ENCODE measurements at places on chromosomes 7 and 10. TPM values are rescaled to one million over a fixed set of nuclear protein-coding genes. Genes with fewer than 3 reads are reported as not detected.
A peak's percentile ranks its signal among the peaks of the same experiment; 100 is the strongest.

- no peak overlapping the region for H3K4me3 ChIP-seq
- no peak for DNase-seq
- peaks cover 7% of the 10 kb centered on the region for H3K36me3 ChIP-seq
- peak overlapping the region; percentile 25 for H3K27ac ChIP-seq
These were observed 163.7 kb downstream of the SRPK2 start for GRCh38 chr7:105224884-105225651.

DNA sequence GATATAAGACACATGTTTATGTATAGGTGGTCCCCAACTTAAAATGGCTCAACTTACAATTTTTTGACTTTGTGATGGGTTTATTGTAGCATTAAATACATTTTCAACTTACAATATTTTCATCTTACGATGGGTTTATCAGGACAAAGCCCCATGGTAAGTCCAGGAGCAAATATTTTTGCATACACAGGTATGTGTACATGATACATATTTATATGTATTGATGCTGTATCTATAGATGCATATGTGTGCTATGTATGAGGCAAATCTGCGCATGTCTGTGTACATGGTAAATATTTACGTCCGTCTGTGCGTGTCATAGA lies 664 bp upstream of the UBE3C start:
- H3K4me1 ChIP-seq: peaks cover 35% of the 10 kb centered on the region
- peaks cover 18% of the 10 kb centered on the region for H3K36me3 ChIP-seq
- no peak for DNase-seq
- no peaks in the 10 kb centered on the region for H3K27me3 ChIP-seq
- peak overlapping the region; percentile 98 for H3K27ac ChIP-seq
- H3K4me3 ChIP-seq: peak overlapping the region; percentile 76

GRCh38 chr10:23432166-23432565 lies 6.7 kb upstream of the OTUD1 start:
- H3K27me3 ChIP-seq: peaks cover 8% of the 10 kb centered on the region
- no peaks in the 10 kb centered on the region for H3K4me1 ChIP-seq
- no peak overlapping the region for H3K4me3 ChIP-seq
- no peak for DNase-seq

- no peak overlapping the region for H3K4me3 ChIP-seq
- DNase-seq: no peak
- H3K27me3 ChIP-seq: no peaks in the 10 kb centered on the region
- no peak overlapping the region for H3K27ac ChIP-seq
- peaks cover 10% of the 10 kb centered on the region for H3K4me1 ChIP-seq
These were observed 26.3 kb downstream of the DNMBP start for GRCh38 chr10:99983280-99983988.

GRCh38 chr7:106610996-106611886 lies 49.7 kb downstream of the CCDC71L start:
- H3K4me1 ChIP-seq: no peaks in the 10 kb centered on the region
- H3K36me3 ChIP-seq: peaks cover 2% of the 10 kb centered on the region
- DNase-seq: no peak
- no peak overlapping the region for H3K4me3 ChIP-seq
- no peak overlapping the region for H3K27ac ChIP-seq

GRCh38 chr10:72370201-72370722 lies 15.5 kb upstream of the DNAJB12 start:
- H3K4me1 ChIP-seq: peaks cover 32% of the 10 kb centered on the region
- peak overlapping the region; percentile 27 for H3K4me3 ChIP-seq
- peak; percentile 67 for DNase-seq
- H3K27me3 ChIP-seq: no peaks in the 10 kb centered on the region

DNA sequence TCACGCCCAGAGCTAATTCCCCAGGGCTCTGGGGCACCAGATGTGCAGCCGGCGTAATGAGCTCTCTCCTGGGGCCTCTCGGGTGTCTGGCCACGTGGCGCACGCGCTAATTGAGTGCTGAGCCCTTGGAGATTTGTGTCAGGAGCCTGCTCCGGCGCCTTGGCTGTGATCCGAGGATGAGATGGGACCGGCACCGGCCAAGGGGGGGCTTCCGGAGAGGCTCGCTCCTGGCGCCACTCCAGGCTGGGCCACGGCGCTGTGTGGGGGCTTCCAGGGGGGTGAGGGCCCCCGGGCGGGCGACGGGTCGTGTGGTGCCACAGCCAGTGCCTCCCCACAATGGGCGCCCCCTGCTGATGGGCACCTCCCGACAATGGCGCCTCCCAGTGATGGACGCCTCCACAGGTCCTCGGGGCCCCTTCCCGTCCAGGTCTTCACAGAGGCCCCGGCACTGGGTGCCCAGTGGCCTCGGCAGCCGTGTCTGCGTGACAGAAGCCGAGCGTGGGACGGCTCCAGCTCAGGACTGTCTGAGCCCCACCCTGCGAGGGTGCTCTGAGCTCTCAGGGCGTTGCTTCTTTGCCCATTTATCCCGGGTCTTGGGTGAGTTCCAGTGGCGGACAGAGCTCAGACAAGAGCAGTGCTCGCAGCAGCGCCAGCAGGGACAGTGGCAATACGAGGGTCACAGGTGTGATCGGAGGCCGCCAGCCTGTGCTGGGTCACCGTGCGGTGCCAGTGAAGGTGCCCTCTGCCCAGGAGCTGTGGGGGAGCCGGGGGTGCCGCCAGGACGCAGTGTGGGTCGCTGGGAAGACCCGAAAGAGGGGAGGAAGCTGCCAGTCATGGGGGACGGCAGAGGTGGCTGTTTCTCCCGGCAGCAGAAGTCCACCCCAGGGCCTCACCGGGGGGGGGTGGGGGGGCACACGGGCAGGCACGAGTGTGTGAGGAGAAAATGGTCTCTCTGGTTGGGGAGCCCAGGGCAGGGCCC lies 8.2 kb upstream of the NKX6-2 start:
- no peak for DNase-seq
- H3K27ac ChIP-seq: no peak overlapping the region
- H3K27me3 ChIP-seq: peaks cover 4% of the 10 kb centered on the region
- no peaks in the 10 kb centered on the region for H3K4me1 ChIP-seq

DNA sequence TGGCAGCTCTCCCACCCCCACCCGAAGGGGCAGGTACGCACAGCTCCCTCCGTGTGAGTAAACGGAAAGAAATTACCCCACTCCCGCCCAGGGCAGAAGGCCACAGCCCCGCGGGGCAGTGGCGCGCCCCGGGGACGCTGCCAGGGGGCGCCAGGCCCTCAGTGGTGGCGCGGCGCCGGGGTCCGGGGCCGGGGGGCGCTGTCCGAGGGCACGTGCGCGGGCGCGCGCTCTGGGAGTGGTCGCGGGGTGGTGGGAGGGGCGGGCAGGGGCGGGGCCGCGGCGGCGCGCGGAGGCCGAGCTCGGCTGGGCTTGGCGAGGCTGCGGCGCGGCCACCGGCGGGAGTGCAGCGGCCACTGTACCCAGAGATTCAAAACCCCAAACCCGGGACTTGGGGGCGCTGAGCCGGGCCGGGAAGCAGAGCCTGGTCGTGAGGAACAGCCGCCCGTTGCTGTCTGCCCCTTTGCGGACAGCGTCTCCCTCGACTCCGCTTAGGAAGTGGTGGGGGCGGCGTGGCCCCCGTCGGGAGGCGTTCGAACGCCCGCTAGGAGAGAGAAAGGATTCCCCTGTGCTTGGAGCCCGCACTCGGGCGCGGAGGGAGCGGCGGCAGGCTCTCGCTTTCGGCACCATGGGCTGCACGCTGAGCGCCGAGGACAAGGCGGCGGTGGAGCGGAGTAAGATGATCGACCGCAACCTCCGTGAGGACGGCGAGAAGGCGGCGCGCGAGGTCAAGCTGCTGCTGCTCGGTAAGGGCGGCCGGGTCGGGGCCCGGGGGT lies at the start of gene GNAI1:
TSS of gene GNAI1 (plus strand) at position 296 of the 773 bp plus-strand sequence. CDS start at position 626, 330 bp downstream.
- peaks cover 39% of the 10 kb centered on the region for H3K27me3 ChIP-seq
- no peak for DNase-seq
- peaks cover 4% of the 10 kb centered on the region for H3K36me3 ChIP-seq
- peak within 1 kb of the TSS; percentile 47 for H3K27ac ChIP-seq

GRCh38 chr10:114374053-114374791 lies 30.1 kb downstream of the AFAP1L2 start:
- peaks cover 7% of the 10 kb centered on the region for H3K4me1 ChIP-seq
- peaks cover 22% of the 10 kb centered on the region for H3K27me3 ChIP-seq
- no peak for DNase-seq
- no peaks in the 10 kb centered on the region for H3K36me3 ChIP-seq

- H3K36me3 ChIP-seq: no peaks in the 10 kb centered on the region
- peak overlapping the region; percentile 23 for H3K4me3 ChIP-seq
- peak overlapping the region; percentile 45 for H3K27ac ChIP-seq
- DNase-seq: no peak
These were observed 10.9 kb downstream of the NPFFR1 start for GRCh38 chr10:70272925-70273316.

DNA sequence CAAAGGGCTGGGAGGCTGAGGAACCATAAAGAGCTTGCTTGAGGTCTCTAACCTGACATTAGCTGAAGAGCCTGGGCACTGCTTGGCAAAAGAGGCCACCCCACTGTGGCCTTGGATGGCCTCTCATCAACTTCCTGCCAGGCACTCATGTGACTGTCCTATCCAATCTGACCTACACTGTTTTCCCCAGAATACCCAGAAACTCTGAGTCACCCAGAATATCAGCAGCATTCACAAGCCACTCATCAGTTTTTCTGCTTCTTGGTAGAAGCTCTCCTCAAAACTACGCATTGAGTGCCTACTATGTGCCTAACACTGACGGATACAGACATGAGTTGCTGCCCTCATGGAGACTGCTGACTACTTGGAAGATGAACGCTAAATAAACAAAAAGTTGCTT lies 4.1 kb upstream of the NT5C2 start:
- H3K4me3 ChIP-seq: no peak overlapping the region
- no peak overlapping the region for H3K27ac ChIP-seq
- H3K4me1 ChIP-seq: peaks cover 22% of the 10 kb centered on the region
- DNase-seq: peak; percentile 45
- no peaks in the 10 kb centered on the region for H3K27me3 ChIP-seq

DNA sequence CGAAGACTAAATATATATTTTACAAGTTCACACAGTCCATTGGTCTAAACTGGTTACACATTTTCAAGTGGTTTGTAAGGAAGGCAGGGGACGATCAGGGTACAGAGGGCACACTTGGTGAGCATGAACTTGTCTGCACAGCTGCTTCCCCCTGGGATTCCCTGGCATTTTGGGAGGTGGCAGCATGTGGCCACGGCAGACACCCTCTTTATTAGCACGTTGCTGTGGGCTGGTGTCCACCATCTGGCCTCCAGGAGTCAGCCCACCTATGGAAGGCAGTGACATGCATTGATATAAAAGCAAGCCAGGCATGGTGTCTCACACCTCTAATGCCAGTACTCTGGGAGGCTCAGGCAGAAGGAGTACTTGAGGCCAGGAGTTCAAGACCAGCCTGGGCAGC lies 350.2 kb downstream of the TYW1 start:
- H3K36me3 ChIP-seq: peaks cover 29% of the 10 kb centered on the region
- no peak for DNase-seq
- H3K27ac ChIP-seq: no peak overlapping the region
- H3K4me1 ChIP-seq: no peaks in the 10 kb centered on the region
- H3K4me3 ChIP-seq: no peak overlapping the region
- no peaks in the 10 kb centered on the region for H3K27me3 ChIP-seq

DNA sequence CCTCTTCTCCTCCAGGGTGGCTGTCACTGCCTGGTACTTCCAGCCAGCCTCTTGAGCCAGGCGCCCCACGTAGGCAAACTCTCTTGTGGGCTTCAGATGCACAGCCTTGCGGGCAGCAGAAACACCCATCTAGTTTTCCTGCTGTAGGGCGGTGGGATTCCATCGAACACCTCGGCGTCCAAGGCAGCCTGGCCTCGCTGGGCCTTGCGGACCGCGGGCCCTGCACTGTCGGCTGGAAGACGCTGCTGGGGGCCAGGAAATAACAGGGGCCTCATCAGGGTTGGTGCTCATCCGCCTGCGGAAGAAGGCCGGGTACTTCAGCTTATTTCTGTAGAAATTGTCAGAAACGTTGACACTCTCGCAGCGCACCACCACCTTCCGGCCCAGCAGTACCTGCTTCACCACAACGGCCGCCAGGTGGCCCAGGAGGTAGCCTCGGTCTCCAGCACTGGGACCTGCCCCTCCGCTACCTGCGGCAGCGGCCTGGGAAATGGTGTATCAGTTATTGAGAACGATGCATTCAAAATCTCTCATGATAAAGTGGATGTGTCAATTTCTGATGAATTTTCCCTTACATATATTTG lies 61.1 kb downstream of the WDFY4 start:
- no peak overlapping the region for H3K27ac ChIP-seq
- no peak overlapping the region for H3K4me3 ChIP-seq
- peak; percentile 18 for DNase-seq

GRCh38 chr7:24913801-24914464 lies 66.0 kb downstream of the OSBPL3 start:
- DNase-seq: no peak
- H3K27me3 ChIP-seq: no peaks in the 10 kb centered on the region
- peak overlapping the region; percentile 99 for H3K27ac ChIP-seq
- peaks cover 87% of the 10 kb centered on the region for H3K4me1 ChIP-seq
- peaks cover 58% of the 10 kb centered on the region for H3K36me3 ChIP-seq
- H3K4me3 ChIP-seq: no peak overlapping the region

- H3K27me3 ChIP-seq: peaks cover 9% of the 10 kb centered on the region
- DNase-seq: no peak
- no peak overlapping the region for H3K27ac ChIP-seq
- no peaks in the 10 kb centered on the region for H3K4me1 ChIP-seq
These were observed 109.6 kb downstream of the MYL10 start for GRCh38 chr7:101519324-101520023.

DNA sequence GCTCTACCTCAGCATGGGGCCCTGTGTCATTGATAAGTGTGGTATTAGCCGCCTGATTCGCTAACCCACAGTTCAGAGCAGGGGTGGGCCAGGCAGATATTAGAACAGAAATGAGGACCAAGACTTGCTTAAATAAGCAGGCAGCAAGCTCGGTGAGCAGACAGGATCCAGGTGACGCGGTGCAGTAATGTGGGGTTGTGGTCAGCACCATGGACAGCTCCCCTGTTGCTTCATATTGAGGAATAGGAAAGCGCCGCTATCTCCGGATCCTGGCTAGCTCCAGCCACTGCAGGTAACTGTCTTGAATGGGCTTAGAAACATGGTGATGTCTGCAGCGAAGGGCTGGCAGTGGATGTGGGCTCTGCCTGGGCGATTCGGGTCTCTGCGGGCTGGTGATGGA lies 51.3 kb upstream of the GPR26 start:
- H3K4me3 ChIP-seq: no peak overlapping the region
- H3K4me1 ChIP-seq: no peaks in the 10 kb centered on the region
- H3K27me3 ChIP-seq: no peaks in the 10 kb centered on the region

DNA sequence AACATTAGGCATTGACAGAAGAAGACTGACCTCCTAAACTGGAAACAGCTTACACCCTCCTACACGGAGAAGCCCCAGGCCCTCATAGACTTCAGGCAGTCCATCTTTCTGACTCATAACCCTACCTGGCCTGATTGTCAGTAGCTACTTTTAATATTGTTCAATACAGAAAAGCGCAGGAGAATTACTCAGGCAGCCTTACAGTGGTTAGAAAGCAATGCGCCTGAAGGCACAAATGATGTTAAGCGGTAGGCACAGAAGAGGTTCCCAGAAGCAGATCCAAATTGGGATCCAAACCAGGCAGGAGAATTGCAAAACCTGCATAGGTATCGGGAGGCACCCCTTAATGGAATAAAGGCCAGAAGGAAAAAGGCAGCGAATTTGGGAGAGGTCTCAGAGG lies 5.4 kb upstream of the CYREN start:
- H3K4me1 ChIP-seq: peaks cover 4% of the 10 kb centered on the region
- H3K36me3 ChIP-seq: peaks cover 7% of the 10 kb centered on the region
- no peaks in the 10 kb centered on the region for H3K27me3 ChIP-seq
- no peak overlapping the region for H3K27ac ChIP-seq
- peak; percentile 34 for DNase-seq

TMEM196 gene
- total RNA-seq: not detected

HOXA6 gene
- not detected for total RNA-seq

UCN3 gene
- total RNA-seq: not detected

RAPGEF5 gene
- total RNA-seq: 0.66 TPM

DGKB gene
- not detected for total RNA-seq

CALML5 gene
- total RNA-seq: not detected

C7orf33 gene
- total RNA-seq: not detected

TET1 gene
- 2.8 TPM for total RNA-seq
